ENCODE measurements at places on chromosomes 1 and 21.

- DNase-seq: no peak
Measured at GRCh38 chr1:245807306-245807705, 652.5 kb downstream of the KIF26B start.

DNA sequence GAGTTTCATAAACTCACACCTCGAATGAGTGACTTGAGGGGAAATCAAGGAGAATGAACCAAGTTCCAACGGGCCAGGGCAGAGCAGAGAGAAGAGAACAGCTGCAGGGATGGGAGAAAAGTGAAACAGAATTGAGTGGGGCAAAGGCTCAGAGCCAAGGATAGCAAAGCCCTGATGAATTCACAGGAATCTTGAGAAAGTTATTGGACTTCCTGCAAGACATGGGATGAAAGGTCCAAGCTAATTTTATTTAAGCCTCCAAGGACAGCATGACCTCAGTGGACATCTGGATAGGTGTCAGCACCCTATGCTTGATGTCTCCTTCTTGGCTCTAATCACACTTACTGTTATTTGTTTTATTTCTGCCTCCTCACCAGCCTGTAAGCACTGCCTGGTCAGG lies 43.0 kb upstream of the RAVER2 start:
- no peak for DNase-seq

GRCh38 chr1:47424336-47424982 lies 8.4 kb downstream of the FOXE3 start:
- DNase-seq: no peak

- DNase-seq: no peak
Measured at GRCh38 chr1:235270625-235271024, 57.4 kb downstream of the ARID4B start.

- DNase-seq: no peak
Measured at GRCh38 chr21:28489162-28489561, 503.5 kb downstream of the LTN1 start.

DNA sequence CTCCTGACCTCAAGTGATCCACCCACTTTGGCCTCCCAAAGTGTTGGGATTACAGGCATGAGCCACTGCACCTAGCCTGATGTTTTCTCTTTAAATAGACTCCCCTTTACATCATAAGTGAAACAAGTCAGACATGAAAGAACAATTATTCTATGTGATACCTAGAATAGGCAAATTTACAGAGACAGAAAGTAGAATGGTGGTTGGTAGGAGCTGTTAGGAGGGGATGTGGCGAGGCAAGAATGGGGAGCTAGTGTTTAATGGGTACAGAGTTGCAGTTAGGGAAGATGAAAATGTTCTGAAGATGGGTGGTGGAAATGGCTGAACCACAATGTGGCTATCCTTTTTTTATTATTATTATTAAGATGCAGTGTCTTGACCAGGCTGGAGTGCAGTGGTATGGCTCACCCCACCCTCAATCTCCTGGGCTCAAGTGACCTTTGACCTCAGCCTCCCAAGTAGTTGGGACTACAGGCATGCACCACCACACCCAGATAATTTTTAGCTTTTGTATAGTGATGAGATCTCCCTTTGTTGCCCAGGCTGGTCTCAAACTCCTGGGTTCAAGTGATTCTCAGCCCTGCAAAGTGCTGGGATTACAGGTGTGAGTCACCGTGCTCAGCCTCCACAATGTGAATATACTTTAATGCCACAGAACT lies 28.4 kb downstream of the ELF3 start:
- DNase-seq: no peak

GRCh38 chr1:235329139-235329902 lies 951 bp downstream of the GGPS1 start:
- DNase-seq: peak; percentile 33

- no peak for DNase-seq
Measured at GRCh38 chr1:119772298-119772697, 3.6 kb upstream of the HMGCS2 start.

DNA sequence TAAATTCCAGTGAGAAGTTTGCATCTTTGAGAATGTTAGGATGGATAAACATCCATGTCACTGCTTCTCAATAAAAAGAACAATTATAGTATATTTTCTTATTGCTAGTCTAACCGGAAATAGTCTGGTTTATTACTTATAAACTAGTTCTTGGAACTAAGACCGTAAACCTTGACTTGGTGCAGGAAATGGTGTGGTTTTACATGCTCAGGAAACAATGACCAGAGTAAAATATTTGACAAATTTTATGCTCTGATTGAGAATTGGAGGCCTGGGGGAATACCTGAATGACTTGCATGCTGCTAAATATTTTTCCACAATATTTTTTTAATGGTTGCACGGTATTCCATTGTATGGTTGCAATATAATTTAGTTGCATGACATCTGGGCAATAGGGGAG lies 76.3 kb downstream of the XCL2 start:
- DNase-seq: no peak

All from stimulated activated CD8-positive, alpha-beta memory T cell treated with anti-CD3 and anti-CD28 coated beads, Interleukin-12 subunit alpha, Interleukin-12 subunit beta, amount 100 ng/mL, for 4 hours (primary cell).